Smooth muscle cell of the brain vasculature (primary cell): ENCODE measurements at places on chromosomes 5 and 9.

DNA sequence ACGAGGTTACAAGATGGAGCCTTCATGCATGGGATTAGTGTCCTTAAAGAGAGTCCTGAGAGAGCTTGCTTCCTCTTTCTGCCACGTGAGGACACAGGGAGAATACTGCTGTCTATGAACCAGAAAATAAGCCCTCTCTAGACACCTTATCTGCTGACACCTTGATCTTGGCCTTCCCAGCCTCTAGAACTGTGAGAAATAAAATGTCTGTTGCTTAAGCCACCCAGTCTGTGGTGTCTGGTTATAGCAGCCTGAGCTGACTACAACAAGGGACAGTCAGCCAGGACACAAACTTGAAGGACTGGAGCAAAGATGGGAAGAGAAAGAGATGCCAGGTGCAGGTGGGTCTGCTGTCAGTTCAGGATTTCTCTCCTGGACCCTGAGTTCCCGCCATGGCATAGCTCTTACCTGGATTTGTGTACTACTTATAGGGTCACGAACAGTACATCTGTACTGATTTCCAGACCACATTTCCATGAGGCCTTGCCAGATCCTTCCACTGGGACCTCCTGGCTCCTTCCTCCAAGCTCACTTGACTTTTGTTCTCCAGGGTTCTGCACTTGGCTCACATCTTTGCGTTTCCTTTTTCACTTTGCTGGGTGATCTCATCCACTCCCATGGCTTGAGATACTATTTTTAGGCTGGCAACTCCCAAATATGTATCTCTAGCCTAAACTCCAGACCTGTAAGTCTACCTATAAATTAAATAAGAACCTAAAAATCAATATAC is 44.9 kb upstream of the LIFR start:
- no peak for DNase-seq

DNA sequence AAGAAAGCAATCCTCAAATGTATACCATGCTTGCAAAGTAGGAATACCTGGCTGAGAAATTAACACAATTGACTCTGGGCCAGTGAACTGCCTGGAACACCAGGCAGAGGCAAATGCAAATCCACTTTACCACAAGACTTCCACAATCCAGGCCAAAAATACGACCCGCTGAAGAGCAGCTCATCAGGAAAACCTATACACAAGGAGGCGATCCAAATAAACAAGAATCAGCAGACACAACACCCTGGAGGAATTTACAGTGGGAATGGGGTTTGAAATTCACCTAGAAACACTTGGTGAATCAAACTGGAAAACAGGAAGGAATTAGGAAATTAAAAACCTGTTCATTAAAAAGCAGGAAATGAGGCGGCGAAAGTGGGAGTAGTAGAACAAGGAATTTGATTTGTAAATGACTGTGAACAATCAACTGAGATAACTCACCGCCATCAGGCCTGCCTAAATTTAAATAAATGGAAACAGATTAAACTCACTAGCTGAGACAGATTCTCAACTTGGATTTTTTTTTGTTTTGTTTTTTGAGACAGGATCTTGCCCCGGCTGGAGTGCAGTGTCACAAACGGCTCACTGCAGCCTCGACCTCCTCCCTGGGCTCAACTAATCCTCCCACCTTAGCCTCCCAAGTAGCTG is 15.9 kb downstream of the CMBL start:
- no peak for DNase-seq

DNA sequence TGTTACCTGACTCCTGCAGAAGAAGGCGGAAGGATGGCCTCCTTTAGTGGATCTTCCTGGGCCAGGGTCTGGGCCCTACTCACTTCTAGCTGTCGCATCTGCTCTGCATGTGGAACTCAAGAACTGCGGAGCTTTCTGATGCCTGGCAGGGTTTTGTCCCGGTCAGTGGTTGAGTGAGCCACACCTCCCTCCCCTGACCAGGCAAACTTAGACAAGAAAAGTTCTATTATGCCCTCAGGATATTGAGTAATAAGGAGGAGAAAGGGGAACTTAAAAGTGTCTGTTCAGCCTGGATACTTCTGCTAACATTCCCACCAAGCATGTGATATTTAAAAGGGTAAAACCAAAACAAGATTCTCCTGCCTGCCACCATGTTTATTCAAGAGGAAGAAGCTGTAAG is at the start of gene FYB1:
Gene FYB1, minus strand, starts transcription at position 127 of the 400 bp plus-strand sequence. CDS start 16,603 bp downstream, outside the sequence.
- DNase-seq = no peak

- DNase-seq = no peak
Observed at GRCh38 chr5:172453986-172454357, 353 bp downstream of the SH3PXD2B start.

DNA sequence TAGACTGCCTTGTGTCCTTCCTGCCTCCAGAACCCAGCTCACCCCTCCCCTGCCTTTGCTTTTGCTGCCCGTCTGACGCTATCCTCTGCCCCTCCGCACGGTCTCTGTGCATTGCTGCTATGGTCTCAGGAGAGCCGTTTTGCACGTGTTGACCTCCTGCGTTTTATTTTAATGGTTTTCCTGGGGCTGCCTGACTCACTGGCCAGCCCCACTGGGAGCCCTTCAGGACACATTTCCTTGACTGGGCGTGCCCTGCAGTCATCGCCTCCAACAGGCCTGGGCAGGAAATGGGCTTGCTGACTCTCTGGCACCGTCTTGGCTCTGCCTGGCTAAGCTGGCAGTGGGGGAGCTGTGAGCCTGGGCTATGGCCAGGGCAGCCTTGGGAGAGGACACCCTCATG is 17.9 kb upstream of the ASS1 start:
- DNase-seq = no peak

- DNase-seq = no peak
Observed at GRCh38 chr5:14149672-14150274, 6.6 kb downstream of the TRIO start.

GRCh38 chr9:124857533-124858162 is 4.1 kb downstream of the RPL35 start:
- DNase-seq = no peak

- no peak for DNase-seq
Observed at GRCh38 chr5:81856948-81857928, 106.3 kb upstream of the SSBP2 start.

- no peak for DNase-seq
Observed at GRCh38 chr9:114059047-114059803, 18.9 kb downstream of the AMBP start.

DNA sequence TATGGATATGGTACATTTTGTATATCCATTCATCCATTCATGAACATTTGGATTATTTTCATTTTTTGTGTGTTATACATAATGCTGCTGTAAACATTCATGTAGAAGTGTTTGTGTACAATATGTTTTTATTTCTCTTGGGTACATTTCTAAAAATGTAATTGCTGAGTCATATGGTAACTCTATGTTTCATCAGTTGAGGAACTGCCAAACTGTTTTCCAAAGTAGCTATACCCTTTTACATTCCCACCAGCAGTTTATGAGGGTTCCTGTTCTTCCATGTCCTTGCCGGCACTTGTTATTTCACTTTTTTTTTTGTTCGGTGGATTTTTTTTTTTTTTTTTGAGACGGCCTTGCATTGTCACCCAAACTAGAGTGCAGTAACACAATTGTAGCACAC is 54.0 kb upstream of the MCCC2 start:
- no peak for DNase-seq

GRCh38 chr9:25600501-25600900 is 77.7 kb downstream of the TUSC1 start:
- no peak for DNase-seq

GRCh38 chr5:173498286-173498685 is 118.2 kb downstream of the BOD1 start:
- DNase-seq = no peak

GRCh38 chr9:65410926-65411325 is 125.9 kb upstream of the FOXD4L5 start:
- no peak for DNase-seq

- no peak for DNase-seq
Observed at GRCh38 chr5:109855056-109855455, 165.3 kb downstream of the MAN2A1 start.

DNA sequence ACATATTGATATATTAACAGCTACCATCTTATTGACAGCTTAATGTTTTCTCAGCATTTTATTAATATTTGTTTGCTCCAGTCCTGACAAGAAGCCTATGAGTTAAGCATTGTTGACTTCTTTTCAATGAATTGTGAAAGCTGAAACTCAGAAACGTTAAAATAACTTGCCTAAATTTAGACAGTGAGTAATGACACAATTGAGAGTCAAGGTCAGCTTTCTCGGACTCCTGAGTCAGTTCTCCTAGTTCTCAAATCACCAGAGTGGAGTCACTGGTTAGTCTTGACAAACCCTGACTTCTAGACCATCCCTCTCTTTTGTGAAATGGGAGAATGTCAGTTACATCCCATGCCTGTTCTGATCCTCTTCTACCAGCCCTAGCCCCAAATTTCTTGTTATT is 222.7 kb upstream of the ACO1 start:
- no peak for DNase-seq

DNA sequence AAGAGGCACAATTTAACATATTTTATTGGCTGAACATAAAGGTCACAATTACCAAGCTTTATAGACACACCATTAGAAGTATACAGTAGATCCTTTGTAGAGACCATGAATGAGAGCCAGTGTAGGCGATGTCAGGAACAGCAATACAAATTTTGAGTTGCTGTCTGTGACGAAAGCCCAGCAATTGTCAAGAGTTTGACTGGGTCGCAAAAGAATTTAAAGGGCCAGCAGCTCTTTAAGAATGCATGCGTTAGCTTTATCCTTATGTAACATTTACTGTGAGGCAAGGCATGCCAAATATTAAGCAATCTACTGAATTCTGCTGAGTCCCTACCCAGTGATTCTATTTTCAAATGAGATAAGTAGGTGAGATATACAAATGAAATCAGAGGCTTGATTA is 236.9 kb downstream of the ARRDC3 start:
- DNase-seq = no peak

DNA sequence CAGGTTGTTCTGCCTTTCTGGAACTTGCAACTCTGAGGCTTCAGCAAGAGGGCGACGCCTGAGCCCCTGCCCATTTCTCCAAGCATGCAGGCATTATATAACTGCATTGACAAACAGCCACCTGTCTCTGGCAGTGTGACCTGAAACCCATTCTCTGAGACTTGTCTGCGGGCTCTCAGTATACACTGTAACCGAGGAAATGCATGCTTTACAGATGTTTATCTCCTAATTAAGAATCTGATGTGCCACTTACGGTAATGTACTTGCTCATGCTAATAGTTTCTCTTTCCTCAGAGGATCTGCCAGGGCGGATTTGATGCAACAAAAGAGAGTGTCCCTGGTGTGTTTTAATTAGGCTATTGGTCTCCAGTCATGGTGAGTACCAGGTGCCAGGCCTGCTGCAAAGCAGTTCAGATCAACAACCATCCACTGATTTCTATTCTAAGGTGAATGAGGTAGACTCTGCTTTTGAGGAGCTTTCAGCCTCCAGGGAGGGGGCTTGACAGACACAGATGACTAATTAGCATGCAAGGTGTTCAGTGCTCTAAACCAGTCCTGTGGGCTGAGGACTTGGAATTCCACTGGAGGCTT is 593.7 kb upstream of the KLF4 start:
- DNase-seq = no peak

- no peak for DNase-seq
Observed at GRCh38 chr9:134350416-134350994, 24.2 kb downstream of the RXRA start.

DNA sequence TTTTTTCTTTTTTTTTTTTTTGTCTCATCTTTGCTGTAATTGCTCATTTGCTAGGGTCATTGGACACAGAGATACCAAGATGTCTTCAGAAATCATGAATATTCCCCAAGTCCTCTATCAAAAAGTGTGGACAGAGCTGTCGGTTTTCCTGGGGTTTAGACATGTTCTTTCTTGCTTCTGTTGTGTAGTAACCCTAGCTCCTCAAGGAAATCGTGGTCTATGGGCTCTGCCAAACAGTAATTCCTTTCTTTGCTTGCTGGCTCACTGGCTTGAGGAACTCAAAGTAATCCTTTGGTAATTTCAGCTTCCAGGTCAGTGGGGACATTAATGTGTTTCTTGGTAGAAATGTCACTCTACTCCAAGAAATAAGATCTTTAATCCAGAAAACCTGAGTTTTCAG is 101.7 kb downstream of the TMC1 start:
- no peak for DNase-seq
